Stimulated activated CD8-positive, alpha-beta memory T cell treated with anti-CD3 and anti-CD28 coated beads, Interleukin-4, amount 100 ng/mL, for 1 hour (primary cell): ENCODE measurements at places on chromosomes 12 and 14.

DNA sequence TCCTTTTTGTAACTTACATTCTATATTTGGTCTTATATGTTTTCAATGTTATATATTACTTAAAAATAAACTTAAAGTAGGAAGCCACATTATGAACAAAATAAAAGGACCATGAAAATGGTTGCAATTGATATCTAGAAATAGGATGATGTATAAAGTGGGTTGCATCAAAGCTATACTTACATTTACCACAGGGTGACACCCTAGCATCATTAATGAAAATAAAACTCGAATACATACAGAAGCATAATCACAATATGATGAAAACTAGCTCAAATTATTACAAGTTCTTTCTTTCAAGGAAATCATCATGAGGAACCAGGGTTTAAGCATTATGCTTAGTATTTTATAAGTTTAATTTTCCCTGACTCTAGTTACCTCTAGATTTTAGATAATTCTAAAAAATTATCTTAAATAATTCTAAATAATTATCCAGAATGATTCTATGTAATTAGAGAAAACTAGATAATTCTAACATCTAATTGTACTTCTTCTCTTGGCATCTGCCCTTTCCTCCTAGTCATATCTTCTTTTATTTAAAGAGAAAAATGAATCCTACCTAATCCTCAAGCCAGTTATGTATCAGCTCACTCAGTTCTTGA, 31.2 kb downstream of the TAS2R7 start:
- no peak for DNase-seq

DNA sequence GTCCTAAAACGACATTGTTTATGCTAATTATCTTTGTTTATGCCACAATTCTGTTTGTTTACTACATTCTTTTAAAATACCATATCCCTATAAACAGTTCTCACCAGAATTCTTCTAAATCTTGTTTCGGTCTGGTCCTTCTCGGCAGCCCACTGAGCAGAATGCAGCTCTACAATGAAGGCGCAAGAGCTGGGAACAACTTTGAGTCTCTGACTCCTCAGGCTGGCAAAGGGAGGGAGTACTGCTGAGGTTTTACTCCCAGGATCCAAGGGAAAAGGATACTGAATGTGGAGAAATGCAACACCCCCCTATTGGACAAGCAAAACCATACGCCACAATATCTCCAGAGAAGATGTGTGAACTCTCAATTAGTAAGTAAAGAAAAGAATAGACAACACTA, 5.4 kb downstream of the SOX5 start:
- no peak for DNase-seq

GRCh38 chr12:85279449-85280164, 413 bp upstream of the ALX1 start:
- no peak for DNase-seq

GRCh38 chr12:128813883-128814282, 9.9 kb downstream of the SLC15A4 start:
- DNase-seq = no peak

DNA sequence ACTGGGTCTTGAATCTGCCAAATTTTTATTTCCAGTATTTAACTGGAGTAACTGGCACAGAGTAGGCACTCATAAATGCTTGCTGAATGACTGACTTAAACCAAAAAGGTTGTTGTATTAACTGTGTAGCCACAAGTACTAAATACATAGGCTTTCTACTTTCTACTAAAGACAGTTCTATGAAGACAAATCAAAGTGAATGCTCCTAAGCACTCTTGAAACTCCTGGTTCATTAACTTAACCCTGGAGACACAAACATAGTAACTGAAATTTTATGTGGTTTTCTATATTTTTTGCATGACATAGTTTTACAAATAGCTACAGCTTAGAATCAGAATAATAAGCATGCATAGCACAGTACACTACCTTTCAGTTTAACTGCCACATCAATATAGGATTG, 70.4 kb downstream of the TXNDC16 start:
- DNase-seq = no peak

- no peak for DNase-seq
Measured at GRCh38 chr12:22625762-22626294, 857 bp downstream of the ETNK1 start.

DNA sequence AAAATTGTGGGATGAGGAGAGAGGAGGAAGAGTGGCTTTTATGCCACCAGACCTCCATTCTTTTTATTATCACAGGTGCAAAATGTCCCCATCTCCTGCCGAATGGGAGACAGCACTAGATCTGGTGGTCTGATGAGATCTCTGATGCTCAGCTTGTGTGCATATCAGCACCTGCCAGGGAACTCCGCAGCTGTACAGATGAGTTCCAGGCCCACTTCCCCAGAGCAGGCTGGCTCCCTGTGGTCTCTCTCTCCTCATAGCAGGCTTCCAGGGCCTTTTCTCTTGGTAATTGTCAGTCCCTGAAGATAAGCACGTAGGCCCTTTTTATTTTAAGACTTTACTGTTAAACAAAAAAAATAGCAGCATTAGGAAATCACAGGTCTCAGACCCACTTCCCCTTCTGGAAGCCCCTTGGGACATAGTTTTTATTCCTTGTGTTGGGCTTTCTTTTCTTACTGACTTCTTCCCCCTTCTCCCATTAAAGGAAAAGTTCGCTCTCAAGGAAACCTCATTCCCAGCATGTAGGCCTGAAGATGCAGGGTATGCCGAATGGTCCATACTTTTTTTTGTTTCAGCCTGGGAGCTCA, 4.5 kb upstream of the TBC1D30 start:
- no peak for DNase-seq

GRCh38 chr12:29200586-29200985, 51.5 kb downstream of the FAR2 start:
- no peak for DNase-seq

- no peak for DNase-seq
Measured at GRCh38 chr12:64892561-64892960, 68.1 kb downstream of the TBC1D30 start.

- peak; percentile 29 for DNase-seq
Measured at GRCh38 chr14:99729991-99730875, 46.1 kb downstream of the CYP46A1 start.

GRCh38 chr12:130904064-130904463, 32.2 kb downstream of the RAN start:
- no peak for DNase-seq

GRCh38 chr14:68099495-68100045, 280.0 kb downstream of the RAD51B start:
- no peak for DNase-seq

- DNase-seq = no peak
Measured at GRCh38 chr14:101839661-101840060, 78.2 kb downstream of the PPP2R5C start.

- no peak for DNase-seq
Measured at GRCh38 chr12:42696406-42697149, 107.0 kb upstream of the PRICKLE1 start.

GRCh38 chr14:84527706-84528105, 1002.2 kb upstream of the FLRT2 start:
- DNase-seq = no peak

DNA sequence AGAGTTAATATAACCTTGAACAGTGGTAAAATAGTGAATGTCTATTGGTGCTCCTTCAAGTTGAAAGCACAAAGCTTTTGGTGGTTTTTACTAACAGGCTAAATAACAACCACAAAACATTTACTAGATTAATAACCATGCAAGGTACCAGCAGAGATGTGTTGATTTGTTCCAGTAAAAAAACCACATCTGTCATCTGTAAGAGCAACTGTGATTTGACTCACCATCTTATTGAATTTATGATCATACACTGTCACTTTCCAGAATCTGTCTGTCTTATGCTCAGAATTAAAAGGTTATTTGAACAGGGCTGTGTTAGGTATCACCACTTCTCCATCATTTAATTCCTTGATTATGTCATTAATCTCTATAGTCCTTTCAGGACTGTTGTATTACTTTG, 107.0 kb upstream of the PTHLH start:
- DNase-seq = no peak

DNA sequence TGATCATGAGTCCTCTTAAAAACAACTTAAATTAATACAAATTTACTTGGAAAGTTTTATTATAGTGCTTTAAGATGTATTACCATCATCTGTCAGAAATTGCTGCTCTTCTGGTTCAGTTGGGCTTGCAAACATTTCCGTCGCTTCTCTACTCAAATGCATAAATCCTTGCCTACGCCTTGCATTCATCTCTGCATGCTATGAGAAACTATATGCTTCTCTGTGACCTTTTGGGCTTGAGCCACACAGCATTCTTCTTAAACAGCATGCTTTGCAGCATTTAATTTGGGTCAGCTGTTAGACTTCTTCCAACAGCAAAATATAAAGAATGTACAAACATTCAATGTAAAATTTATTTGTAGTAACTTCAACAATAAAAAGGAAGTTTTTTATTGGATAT, 305.7 kb upstream of the FLRT2 start:
- no peak for DNase-seq

- DNase-seq = no peak
Measured at GRCh38 chr14:30966415-30967363, 58.8 kb upstream of the AP4S1 start.

GRCh38 chr12:115920395-115921183, 356.9 kb downstream of the MED13L start:
- DNase-seq = no peak

GRCh38 chr14:95507174-95507573, 9.3 kb downstream of the SYNE3 start:
- no peak for DNase-seq

- no peak for DNase-seq
Measured at GRCh38 chr14:76936483-76936882, 92.0 kb downstream of the IRF2BPL start.

DNA sequence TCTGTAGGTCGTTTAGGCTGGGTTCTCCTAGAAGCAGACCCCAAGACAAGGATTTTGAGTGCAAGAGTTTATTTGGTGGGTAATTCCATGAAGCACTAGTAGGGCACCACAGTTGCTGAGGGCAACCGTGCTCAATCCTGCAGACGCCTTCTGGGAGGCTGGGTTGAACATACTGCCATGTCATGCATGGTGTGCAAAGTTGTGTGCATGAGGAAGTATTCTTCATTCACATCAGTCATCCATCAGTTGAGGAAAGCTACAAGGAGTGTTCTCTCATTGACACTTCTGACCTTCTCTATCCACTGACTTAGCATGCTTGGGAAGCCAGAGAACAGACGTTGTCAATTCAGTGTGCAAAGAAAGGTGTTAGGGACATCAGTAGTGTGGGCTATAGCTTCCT, 179.2 kb downstream of the PTPN11 start:
- DNase-seq = no peak

DNA sequence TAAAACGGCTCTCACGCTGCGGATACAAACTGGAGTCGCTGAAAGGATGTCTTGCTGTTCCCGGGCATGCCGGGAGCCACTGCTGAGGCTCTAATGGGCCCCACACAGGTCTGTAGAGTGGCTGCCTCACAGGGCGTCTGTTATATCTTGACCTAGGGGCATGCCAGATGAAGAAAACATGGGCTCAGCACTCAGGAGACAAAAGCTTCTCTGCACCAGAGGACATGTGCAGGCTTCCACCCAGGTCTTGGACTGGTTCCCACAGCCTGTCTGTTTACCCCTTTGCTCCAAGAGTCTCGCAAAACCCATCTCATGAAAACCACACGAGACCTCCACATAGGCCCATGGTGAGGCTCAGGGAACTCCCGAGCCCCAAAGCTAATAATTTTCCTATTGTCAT, 134.2 kb downstream of the RPS29 start:
- DNase-seq = no peak

GRCh38 chr14:58198086-58198485, 1.9 kb upstream of the ACTR10 start:
- no peak for DNase-seq

DNA sequence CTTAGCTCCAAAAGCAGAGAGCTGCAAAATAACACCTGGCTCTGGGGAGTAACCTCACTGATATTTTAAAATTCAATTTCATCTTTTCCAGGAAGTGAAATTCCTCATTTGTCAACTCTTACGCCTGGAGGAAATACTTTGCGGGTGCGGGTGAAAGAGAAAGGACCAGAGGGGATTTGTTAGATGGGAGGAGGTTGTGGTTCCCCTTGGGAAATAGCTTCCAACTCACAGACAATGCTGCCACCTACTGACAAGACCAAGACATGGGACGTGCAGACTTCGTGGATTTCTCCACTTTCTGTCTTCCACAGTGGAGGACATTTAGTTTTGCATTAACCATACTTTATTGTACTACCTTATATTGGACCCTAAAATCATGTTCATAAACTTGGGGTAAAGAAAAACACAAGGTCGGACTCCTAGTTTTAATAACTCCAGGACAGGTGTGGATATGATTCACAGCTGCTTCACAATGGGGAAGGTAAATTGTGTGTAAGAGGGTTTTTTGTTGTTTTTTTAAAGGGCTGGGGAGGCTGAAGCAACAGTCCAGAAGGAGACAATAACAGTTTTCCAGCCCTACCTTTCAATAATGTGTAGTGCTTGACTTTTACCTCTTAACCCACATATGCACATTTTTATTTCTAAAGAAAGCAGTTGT, 10.8 kb downstream of the FBXL14 start:
- peak; percentile 27 for DNase-seq

GRCh38 chr12:2286047-2286446, 233.3 kb downstream of the CACNA1C start:
- DNase-seq = no peak

- no peak for DNase-seq
Measured at GRCh38 chr12:94231709-94232108, 83.3 kb downstream of the PLXNC1 start.

- no peak for DNase-seq
Measured at GRCh38 chr12:104526320-104526719, 69.6 kb downstream of the CHST11 start.

GRCh38 chr12:124774054-124774461, 89.6 kb downstream of the SCARB1 start:
- no peak for DNase-seq

DNA sequence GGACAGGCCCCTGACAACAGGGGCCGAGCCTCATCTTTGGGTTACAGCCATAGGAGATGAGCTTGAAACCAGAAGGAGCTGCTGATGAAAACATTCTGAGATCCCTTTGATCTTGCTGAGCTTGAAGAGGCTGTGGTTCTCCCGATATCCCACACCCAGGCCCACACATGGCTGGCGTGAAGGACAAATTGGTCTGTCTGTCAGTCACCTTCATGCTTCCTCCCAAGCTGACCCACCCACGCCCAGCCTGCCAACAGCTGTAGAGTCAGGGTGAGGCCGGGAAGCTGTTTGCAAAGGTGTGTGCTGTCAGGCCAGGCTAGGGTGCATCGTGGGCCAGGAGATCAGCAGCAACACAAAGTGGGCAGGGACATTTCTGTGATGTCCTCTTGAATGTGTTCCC, 43.2 kb downstream of the FZD10 start:
- no peak for DNase-seq

DNA sequence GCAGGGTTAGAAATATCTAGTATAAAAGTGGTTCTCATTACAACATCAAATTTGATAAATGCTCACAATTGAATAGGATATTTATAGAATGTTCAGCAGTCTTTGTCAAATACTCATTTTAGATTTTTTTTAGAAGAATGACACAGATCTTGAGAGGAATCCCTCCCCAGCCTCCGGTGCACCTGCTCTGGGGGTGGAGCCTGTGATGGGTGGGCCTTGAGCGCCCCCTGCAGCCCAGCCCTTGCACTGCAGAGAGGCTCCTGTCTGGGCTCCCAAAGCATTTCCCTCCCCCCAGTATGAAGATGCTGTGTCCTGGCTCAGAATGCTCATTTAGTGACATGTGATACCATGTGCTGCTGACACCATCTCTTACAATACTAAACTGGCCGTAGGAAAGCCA, 792.3 kb downstream of the TMEM121 start:
- peak; percentile 16 for DNase-seq

- no peak for DNase-seq
Measured at GRCh38 chr12:121461048-121461447, 61.1 kb downstream of the RNF34 start.
